ENCODE measurements at places on chromosomes 6 and 20.
A peak's percentile ranks its signal among the peaks of the same experiment; 100 is the strongest.

- DNase-seq: no peak
Measured at GRCh38 chr20:50315586-50316551, 125.2 kb downstream of the CEBPB start.

- DNase-seq: no peak
Measured at GRCh38 chr6:138116661-138116999, 9.4 kb upstream of the PERP start.

GRCh38 chr20:54061101-54061881 is 9.1 kb downstream of the BCAS1 start:
- DNase-seq: no peak

- DNase-seq: no peak
Measured at GRCh38 chr6:5736016-5736738, 270.5 kb downstream of the NRN1 start.

GRCh38 chr6:73157870-73158269 is 67.4 kb downstream of the KHDC1L start:
- DNase-seq: no peak

DNA sequence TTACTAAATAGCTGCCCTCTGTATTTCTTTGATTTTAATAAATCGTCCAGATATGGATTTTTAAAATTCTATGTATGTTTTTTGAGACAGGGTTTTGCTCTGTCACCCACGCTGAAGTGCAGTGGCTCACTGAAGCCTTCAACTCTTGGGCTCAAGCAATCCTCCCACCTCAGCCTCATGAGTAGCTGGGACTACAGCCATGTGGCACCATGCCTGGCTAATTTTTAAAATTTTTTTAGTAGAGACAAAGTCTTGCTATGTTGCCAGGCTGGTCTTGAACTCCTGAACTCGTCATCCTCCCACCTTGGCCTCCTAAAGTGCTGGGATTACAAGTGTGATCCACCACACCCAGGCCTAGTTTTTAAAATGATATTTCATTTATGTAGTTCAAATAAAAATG is 47.4 kb upstream of the DDR1 start:
- peak; percentile 67 for DNase-seq

- DNase-seq: no peak
Measured at GRCh38 chr20:61991476-61991875, 74.2 kb downstream of the TAF4 start.

- DNase-seq: no peak
Measured at GRCh38 chr20:56627122-56628014, 1.7 kb upstream of the TFAP2C start.

GRCh38 chr20:36827541-36828279 is 48.2 kb upstream of the TLDC2 start:
- DNase-seq: no peak

DNA sequence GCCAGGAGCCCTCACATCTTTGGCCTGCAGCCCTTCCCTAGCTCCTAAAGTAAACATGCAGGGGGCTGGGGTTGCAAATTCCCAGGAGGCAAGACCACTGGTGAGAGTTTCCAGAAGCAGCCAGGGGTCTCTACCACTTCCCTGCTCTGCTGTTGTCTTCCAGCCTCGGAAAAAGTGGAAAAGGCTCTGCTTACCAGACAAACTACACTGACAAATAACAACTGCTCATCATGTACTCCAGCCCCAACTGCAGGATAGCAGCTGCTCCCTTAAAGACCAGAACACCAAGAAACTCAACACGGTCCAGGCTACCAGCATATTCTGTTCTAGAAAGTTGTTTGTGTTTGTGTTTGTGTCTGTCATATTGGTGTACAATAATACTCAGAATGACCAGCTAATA is 187.5 kb upstream of the MARCKS start:
- DNase-seq: no peak

- no peak for DNase-seq
Measured at GRCh38 chr20:8133851-8134451, 1.9 kb downstream of the PLCB1 start.

DNA sequence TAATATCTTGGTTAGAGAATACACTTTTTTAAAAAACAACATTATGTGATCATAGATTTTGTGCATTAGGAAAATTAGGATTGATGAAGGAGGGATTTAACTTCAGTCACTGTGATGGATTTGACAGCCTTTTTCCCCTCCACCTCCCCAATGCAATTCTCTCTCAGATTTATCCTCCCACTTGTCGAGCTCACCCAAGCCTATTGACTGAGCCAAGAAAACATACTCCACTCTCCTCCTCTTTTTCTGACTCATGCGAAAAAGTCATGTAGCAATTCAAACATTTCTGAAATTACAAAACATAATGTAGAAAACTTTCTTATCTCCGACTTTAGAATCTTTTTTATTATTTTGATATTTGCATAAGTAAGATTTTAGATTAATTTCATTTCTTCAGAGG is 24.1 kb downstream of the KLHL32 start:
- DNase-seq: no peak

DNA sequence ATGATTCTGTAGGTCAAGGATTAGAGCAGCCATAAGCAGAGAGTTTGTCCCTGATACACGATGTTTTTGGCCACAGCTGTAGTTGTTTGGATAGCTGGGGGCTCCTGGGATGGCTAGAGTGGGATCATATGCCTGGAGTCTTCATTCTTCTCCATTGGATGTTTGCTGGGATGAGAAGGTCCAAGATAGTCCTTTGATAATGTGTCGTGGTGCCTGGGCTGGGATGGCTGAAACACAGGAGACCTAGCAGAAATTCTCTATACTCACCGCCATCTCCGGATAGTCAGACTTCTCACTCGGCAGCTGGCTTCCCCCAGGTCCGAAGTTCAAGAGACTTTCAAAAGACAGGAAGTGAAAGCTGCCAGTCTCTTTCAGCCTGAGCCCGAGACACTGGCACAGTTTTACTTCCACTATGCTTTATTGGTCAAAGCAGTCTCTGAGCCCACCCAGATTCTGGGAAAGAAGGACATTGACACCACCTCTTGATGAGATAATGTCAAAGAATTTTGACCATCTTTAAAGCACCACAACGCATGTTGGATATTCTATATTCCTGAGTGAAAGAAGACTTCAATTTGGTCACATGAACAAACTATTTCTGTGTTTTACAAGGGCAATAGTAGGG is 16.0 kb downstream of the MARCKS start:
- DNase-seq: no peak

DNA sequence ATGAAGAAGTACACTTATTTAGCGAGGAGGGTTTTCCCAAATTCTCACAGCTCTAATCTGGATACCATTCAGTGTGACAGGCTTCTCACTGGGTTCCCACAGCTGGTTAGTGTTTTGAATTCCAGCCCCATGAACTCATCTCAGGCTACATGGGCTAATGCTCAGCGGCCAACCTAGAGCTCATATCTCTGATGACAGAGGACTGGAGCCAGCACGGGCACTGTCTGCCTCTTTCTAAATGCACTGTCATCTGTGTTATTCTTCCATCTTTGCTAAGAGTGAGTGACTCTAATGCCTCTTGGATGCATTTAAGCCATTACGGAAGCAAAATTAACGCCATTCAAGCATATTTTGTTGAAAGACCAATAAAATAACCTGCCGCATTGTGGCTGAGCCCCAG is 308.9 kb upstream of the JAG1 start:
- DNase-seq: no peak

- no peak for DNase-seq
Measured at GRCh38 chr6:116507324-116507723, 4.1 kb upstream of the CALHM5 start.

- DNase-seq: no peak
Measured at GRCh38 chr6:169156108-169156792, 97.4 kb downstream of the THBS2 start.

DNA sequence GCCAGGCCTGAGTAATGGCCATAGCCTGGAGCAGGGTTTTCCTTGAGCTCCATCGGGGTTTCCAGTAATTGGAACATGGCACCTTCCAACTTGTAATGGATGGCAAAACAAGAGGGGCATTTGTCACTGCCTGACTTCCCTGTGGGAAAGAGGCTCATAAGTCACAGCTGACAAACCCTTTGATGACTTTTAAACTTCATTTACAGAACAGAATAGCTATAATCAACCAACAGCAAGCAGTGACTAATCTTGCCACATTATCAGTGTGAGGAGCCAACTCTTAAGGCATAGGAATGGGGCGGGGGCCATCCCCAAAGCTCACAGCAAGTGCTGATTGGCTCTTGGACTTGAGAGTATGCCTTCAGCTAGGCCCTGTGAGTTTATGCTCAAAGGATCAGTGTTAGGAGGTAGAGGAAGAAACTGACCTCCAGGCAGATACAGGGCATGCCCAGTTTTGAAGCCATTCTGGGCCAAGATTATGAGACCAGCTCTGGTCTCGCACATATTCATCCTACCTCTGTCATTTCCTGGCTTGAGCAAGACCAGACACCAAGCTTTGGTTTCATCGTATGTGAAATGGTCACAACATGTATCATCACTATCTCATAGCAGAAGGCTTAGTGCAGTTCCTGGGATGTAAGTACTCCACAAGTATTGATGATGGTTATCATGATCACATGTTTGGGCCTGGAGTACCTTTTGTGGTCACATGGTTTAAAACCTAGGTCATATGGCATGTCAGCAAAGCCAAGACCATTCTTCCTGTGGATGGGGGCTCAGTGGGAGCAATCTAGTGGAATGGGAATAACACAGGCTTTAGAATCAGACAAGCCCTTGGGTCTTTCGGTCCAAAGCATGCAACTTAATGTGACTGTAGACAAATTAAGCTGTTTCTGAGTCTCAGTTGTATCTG is 49.2 kb downstream of the EIF2S2 start:
- no peak for DNase-seq

DNA sequence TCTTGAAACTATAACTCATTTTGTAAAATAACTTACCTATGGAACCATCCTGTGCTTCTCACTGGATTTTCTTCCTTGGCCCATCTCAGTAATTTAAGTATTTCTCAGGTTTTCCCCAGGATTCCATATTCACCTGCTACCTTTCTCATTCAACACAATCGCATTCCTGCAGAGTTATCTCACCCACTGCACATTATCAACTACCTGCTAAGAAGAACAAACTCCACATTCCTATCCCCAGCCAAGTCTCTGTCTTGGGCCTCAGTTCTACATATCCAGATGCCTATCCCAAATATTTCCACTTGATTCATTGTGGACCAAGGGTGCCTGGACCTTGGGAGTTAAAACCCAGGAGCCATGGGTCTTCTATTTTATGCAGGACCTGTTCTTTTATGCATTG is 60.2 kb upstream of the KCNQ5 start:
- DNase-seq: no peak

DNA sequence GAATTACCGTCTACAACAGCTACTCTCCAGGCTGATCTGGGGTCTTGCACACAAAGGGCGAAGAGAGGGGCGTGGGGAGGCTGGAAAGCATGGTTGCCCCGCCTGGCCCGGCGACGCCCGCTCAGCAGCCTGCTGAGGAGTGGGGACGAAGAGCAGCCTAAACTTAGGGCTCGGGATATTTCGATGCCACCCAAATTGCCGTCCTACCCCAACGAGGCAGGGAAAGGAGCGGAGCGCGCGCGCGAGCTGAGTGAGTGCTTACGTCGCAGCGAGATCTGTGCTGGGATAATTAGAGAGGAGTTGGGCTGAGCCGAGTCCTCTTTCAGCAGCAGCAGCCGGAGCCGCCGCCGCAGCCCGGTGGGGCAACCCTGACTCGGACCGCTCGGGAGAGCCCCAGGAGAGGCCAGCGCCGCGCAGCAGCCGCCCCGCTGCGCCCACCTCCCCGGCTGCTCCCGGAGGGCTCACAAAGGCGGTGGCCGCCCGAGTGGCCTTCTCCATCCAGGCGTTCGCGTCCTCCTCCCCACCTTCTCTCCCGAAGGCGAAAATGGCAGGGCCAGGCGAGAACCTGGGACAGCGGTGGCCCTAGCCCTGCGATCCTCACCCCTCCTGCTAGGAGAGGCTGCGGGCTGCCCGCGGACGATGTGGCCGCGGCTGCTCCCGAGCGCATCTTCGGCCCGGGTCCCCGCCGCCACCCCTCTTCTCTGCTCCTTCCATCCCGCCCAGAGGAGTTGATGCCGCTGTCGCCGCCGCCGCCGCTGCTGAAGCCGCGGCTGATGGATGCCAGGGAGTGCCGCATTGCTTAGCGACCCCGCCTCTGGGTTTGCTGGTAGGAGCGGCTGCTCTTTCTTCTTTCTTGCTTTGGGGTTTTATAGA is at the start of gene CLVS2:
CLVS2 (plus strand) TSS at position 315 of the 873 bp plus-strand sequence. CDS start 1,543 bp downstream, outside the sequence.
- peak; percentile 49 for DNase-seq

GRCh38 chr6:53547166-53547810 is 2.4 kb upstream of the GCLC start:
- DNase-seq: no peak

- DNase-seq: no peak
Measured at GRCh38 chr6:17240803-17241500, 40.2 kb upstream of the RBM24 start.

DNA sequence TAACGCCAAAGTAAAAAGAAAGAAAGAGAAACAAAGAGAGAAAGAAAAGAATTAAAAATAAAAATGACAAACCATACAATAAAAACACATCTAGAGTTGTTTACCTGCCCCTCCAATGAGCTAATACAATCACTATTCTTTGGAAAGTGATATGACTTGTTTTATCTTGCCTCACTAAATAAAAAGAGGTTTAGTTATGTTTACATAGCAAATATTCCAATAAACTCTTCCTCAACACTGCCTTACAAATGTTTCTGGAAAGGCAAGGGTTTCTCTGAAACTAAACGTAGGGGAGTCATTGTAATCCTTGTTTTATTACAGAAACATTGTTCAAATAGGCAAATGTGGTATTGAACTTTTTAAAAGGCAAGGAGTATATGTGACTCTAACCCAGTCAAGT is 396.2 kb downstream of the EPM2A start:
- DNase-seq: no peak

- DNase-seq: no peak
Measured at GRCh38 chr6:18368277-18369105, 18.7 kb upstream of the RNF144B start.

GRCh38 chr6:31651602-31652191 is 764 bp downstream of the BAG6 start:
- DNase-seq: peak; percentile 71

DNA sequence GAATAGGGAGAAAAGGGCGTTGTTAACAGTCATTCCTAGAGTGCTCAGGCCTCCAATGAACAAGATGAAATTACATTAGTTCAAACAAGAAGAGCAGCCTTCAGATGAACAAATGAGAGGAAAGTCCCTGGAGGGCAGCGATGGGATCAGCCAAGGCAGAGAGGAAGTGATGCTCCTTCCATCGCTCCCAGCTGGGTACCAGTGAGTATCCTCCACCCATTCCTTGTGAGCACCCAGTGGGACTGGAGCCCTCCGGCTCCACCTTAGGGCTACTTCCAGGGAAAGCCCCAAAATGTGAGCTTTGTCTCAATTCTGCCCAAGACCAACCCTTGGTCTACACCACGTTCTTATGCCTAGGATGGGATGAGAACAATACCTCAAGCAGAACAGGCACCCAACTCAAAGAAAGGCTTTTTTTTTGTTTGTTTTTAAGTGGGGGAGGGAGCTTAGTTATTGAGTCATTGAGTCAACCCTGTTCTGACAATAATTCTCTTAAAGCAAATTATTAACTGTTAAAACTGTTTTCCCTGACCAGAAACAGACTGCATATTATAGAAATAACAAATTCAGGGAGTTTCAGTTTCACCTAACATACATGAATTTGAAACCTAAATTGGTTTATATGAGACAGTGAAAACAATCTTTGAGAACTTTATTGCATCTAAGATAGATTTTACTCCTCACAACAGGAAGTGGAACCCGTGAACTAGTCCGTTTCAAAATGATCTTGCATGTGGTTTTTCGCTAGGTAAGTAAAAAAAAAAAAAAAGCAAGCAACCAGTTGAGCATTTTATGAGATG is 106.9 kb downstream of the IPCEF1 start:
- DNase-seq: no peak
